HAP-1 (cell line): ENCODE measurements at places on chromosomes 4 and X.

- DNase-seq = peak; percentile 88
These were observed 107.1 kb downstream of the NSUN7 start for GRCh38 chr4:40856840-40857362.

GRCh38 chrX:115236560-115236959 is 2.7 kb upstream of the LRCH2 start:
- DNase-seq = no peak

DNA sequence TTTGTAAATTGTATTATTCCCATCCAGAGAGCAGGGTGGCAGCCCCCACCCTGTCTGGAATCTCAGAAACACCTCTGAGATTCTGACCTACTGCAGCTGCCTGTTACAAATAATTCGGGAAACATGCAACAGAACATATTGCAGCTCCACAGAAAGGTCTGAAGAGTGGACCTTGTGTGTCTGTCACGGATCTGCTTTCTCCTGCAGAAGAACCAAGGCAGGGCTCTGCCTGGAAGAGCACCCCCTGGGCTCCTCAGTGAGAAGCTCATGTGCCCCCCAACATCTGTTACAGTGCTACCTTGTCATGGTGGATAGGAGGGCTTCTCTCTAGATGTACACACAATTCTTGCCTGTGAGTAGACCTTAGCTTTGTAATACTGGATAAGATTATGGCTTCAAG is 286.6 kb upstream of the GATB start:
- DNase-seq = no peak

GRCh38 chr4:185137233-185137925 is 5.7 kb upstream of the SLC25A4 start:
- DNase-seq = no peak

- no peak for DNase-seq
These were observed 22.1 kb downstream of the DOK7 start for GRCh38 chr4:3485011-3485791.

GRCh38 chr4:158871335-158871724 is 102.5 kb downstream of the FNIP2 start:
- no peak for DNase-seq

DNA sequence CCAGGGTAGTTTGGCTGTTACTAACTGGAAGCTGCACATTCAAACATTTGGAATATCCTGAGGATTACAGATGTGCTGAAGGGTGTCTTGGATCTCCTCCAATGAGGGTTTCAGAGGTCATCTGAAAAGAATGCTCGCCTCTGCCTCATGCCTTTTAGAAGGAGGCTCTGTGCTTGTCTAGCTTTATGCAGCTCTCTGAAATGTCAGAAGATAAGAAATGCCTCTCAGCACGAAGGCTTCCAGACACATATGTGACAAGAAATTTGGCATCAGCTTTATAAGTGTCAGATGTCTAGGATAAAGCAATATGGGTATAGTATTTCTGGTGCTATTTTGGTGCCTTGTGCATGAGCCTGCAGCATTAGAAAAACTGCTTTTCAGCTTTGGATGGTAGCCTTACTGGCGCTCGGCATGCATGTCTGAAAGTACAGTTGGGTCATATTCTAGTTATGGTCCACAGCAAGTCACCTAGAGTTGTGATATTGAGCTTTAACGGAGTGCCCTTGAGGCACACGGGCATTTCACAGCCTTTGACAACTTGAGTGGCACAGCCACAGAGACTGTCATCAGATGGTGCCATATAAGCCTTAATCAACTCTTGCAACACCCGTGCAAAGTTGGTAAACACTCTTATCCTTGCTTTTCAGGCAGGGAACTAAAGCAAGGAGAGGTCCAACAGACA is 70.8 kb upstream of the PGRMC2 start:
- DNase-seq = no peak

- peak; percentile 48 for DNase-seq
These were observed 33.6 kb upstream of the ARX start for GRCh38 chrX:25049357-25049756.

DNA sequence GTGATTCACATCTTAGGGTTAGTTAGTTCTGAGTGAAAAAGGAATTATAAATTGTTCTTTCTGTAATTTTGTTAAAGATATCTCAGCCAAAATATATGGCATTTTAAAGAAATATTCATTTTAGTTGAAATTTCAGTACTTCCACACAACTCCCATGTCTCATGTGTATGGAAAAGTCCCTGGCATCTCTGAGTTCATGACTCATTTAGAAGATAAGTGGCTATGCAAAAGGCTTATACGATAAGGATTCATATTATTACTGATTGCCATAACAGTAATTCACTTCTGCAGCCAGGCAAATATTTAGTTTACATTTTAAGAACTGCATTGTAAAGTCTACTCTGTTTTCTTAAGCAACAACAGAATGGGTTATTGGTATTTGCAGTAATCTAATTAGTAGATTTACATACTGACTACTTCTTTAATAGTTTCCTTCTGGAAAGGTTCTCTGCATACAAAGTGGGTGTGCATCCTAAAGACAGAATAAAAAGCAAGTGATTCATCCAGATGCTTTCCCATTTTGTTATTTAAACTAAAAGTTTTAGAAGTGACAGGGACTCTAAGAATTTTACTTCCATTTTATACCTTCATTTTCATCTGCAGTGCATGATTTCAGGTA is 682.4 kb upstream of the PABPC4L start:
- no peak for DNase-seq

- no peak for DNase-seq
These were observed 125.5 kb upstream of the ARMCX2 start for GRCh38 chrX:101785142-101785541.

DNA sequence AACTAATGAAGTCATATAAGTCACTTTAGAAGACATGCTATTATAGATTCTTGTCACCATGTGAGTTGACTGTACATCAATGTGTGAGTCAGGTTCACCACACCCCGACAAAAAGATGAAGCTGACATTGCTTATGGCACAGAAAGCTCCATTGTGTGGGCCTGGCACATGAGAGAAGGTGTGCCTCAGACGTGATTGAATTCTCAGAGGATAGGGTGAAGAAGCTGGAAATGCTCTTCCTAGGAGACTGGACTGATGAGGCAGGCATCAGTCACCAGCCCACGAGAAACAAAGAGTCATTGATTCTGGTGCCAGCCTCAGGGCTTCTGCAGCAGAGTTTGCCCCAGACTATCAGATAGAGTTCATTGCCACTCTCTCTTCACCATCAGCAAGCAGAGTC is 35.9 kb upstream of the LRAT start:
- DNase-seq = no peak

- DNase-seq = no peak
These were observed 139.9 kb downstream of the TMEM144 start for GRCh38 chr4:158350161-158350560.

GRCh38 chr4:102567427-102567826 is 66.3 kb downstream of the NFKB1 start:
- DNase-seq = no peak

- DNase-seq = no peak
These were observed 93.0 kb upstream of the PRKG2 start for GRCh38 chr4:81307991-81308390.
